ENCODE measurements at places on chromosomes 7 and 10. TPM values are rescaled to one million over a fixed set of nuclear protein-coding genes. Genes with fewer than 3 reads are reported as not detected.

- no peak for DNase-seq
Measured at GRCh38 chr10:100020142-100020885, 10.6 kb upstream of the DNMBP start.

- no peak for DNase-seq
Measured at GRCh38 chr7:46738165-46738564, 817.1 kb upstream of the IGFBP3 start.

GRCh38 chr10:71661779-71662336 lies 57.7 kb downstream of the C10orf105 start:
- DNase-seq, result no peak

Gene RNF148
- not detected for total RNA-seq

DNA sequence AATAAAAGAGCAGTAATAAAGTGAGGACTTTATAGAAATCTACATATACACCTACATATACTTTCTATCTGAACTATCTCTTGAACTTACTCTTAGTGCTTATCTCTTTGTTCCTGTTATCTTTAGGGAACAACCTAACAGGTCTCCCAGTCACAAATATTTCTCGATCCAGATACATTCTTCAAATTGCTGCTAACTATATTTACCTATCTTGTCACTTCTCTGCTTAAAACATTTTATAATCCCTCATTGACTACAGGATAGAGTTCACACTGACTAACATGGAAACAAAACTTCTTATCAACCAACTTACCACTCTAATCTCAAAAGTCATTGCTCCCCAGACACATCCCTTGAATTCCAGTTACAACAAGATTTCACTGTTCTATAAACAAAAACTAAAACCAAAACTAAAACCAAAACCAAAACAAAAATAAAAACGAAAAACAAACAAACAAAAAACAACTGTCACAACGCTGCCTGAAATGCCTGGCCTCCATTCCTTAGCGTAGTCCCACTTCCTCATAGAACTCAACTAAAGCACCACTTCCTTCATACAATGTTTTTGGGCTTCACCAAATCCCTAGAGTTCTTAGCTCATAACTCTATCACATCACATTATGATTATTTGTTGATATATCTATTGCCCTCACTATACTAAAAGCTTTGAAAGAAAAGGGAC lies 134.7 kb downstream of the SEMA3D start:
- no peak for DNase-seq

Gene LOXL4
- not detected for total RNA-seq

DNA sequence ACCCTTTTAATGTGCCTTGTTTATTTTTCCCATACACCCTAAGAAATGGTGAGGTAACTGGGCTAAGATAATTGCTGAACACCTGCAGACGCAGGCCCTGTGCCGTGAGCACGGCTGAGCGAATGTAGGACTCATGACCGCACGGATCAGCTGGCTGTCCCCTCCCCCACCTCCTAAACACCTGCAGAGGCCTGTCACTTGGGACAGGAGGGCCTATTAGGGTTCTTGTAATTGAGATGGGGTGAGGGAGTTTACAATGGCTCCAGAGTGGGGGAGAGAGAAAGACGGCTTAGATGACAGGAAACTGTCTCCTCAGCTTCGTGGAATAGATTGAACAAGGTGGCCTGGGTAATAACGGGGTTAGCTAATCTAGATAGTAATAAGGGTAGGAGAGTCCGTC lies 291.7 kb upstream of the HABP2 start:
- DNase-seq, result no peak

DNA sequence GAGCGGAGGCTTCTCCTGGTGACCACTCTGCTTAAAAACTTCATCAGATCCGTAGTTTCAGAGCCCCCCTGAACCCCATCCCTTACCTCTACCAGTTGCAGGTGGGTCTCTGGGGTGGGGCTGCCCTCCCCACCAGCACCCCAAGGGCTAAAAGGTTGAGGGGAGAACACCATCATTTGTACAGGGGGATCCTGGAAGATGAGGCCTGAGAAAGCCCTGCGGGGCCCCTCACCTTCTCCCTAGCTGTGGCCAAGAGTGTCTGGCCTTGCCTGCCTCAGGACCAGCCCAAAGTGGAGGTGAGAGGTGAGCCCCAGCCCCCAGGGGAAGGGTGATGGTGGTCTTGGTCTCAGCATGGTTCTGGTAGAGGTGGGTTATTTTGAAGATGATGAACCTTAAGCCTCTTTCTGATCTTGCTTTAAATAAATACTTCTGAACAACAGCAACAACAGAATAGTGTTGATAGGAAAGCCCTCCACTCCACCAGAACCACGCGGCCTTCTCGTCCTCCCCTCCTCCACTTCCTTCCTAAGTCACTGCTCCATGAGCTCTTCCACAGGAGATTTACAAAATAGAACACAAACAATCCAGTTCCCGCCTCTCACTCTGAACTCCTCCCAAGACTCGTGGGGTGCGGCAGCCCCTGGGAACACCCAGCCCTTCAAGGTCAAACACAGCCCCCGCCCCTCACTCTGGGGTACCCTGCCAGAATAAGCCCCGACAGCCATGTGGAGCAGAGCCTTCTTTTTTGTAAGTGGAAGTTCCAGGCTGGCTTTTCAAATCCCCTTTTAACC lies 169.1 kb downstream of the EGFR start:
- DNase-seq, result no peak

GRCh38 chr10:44385026-44385695 lies at the start of gene CXCL12:
CXCL12 (minus strand) TSS chr10:44385097; CDS start chr10:44385005, 92 bp downstream.
- no peak for DNase-seq

DNA sequence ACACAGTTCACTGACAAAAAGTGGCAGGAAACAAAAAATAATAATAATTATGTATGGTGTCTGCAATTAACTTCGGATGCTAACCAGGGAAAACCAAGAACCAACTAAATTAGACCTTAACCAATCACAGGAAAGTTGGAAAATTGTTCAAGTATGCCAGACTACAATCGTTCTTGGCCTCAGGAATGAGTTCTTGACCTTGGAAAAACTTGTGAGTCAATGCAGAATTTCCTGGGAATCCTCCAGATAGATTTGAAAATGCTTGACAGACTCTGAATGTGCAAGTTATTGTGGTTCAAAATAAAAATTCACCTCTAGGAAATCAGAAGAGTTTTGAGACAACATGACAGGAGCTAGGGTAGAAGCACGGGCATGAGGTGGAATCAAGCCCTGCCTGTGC lies 171.5 kb downstream of the C7orf25 start:
- DNase-seq, result no peak

Gene CTTNBP2
- not detected for total RNA-seq

DNA sequence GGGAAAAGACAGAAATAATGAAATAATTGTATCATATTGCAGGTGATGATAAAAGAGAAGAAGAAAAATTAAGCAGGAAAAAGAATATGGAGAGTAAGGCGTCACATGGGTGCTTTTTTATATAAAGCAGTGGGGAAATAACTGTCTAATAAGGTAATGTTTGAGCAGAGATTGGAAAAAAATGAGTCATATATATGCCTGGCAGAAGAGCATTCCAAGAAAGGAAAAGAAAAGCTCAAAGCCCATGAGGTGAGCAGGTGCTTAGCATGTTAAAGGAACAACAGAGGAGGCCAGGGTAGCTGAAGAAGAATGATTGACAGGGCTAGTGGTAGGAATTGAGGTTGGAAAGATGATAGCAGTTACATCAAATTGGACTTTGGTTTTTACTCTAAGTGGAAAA lies 739.5 kb downstream of the SORCS1 start:
- DNase-seq, result no peak

Gene ARHGEF35
- not detected for total RNA-seq

GRCh38 chr7:6571160-6571779 lies 6.0 kb upstream of the ZDHHC4 start:
- DNase-seq, result no peak

DNA sequence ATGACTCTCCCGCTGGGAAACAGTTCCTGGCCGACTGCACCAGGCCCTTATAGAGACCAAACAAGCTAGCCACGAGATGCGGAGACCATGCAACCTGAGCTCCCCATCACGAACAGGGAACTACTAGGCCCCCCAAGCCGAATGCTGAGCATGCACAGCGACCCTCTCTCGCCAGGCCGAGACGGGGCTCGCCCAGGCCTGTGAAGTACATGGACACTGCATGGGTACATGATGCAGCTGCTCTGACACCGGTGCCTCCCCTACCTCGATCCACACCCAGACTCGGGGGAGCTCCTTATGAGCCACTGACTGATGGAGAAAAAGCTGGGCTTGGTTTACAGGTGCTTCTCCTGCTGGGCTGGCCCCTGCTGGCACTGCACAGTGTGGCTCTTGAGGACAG lies 72.2 kb upstream of the RHEB start:
- DNase-seq, result no peak

Gene FMC1
- total RNA-seq, result 15.1 TPM

- no peak for DNase-seq
Measured at GRCh38 chr10:60260321-60260720, 129.4 kb downstream of the ANK3 start.

GRCh38 chr7:73612598-73613269 lies 11.6 kb downstream of the MLXIPL start:
- no peak for DNase-seq
